ENCODE measurements at places on chromosomes 11 and 22.

DNA sequence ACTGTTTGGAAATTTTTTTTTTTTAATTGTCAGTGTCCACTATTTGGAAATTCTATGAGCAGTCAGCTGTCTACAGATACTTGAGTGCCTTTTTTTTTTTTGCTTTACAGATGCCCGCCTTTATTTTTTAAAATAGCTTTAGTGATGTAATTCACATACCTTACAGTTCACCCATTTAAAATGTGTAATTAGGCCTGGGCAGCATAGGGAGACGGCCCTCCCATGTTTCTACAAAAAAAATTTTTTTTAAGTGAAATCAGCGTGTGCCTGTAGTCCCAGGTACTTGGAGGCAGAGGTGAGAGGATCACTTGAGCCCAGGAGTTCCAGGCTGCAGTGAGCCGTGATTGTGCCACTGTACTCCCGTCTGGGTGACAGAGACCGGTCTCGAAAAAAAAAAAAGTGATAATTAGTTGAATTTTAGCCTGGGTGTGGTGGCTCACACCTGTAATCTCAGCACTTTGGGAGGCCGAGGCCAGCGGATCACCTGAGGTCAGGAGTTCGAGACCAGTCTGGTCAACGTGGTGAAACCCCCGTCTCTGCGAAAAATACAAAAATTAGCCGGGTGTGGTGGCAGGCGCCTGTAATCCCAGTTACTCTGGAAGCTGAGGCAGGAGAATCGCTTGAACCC, 1.5 kb downstream of the ZNF143 start:
- DNase-seq = no peak

DNA sequence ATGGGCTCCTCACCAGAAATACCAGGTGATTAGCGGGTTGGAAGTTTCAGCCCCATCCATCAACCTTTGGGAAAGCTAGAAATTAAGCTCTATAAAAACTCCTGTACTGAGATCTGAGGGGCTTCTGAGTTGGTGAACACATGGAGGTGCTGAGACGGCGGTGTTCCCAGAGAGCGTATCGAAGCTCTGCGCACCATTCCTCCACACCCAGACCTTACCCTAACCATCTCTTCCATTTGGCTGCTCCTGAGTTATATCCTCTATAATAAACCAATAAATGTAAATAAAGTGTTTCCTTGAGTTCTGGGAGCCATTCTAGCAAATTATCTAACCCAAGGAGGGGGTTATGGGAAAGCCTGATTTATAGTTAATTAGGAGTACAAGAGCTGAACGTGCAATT, 41.4 kb downstream of the TMEM123 start:
- no peak for DNase-seq

- DNase-seq = no peak
Observed at GRCh38 chr11:84234462-84235202, 948.5 kb upstream of the CCDC90B start.

DNA sequence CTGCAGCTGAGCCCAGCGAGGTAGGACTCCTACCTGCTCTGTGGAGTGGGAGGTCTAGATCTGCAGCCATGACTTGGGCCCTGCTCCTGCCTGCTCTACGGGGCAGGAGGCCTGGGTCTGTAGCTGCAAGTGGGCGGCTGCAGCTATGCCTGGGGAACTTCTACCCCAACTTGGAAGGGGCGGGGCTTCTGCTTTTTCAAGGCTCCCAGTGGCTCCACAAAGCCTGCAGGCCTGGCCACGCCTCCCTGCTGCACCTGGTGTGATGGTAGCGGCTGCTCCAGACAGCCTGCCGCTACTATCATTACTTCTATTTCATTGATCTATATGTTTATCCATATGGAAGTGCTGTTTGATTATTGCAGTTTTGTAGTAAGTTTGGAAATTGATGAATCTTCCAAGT, 121.2 kb downstream of the NELL1 start:
- DNase-seq = no peak

GRCh38 chr22:36026741-36027140, 1.9 kb downstream of the RBFOX2 start:
- DNase-seq = no peak

GRCh38 chr11:119445850-119446249, 22.9 kb upstream of the THY1 start:
- DNase-seq = no peak

DNA sequence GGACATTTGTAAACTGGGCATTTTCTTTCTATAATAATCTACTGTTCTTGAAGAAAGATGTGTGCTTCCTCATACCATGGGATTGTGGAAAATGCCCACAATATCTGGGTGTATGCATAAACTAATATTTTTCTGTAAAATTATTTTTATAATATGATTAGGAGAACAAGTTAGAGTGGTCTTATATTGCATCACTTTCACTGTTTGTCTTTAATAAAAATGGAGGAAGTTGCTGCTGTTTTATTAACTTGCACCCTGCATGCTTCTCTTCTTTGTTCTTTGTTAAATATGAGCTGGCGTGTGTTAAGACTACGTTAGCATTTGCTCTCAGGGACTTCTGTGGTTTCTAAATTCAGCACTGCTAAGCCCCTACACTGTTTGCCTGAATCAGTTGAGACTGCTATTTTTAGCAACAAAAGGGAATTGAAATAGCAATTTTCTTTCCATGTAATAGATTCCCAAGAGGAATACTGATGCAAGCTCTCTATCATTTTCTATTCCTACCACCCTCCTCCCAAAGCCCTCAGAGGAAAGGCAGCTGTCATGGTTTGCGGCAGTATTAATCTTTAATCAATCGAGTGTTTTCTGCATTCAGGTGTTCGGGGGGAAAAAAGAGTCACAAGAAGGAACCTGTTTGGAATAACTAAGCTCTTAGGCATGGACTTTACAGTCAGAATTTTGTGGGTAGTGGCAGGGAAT, 56.1 kb downstream of the HSD17B12 start:
- peak; percentile 52 for DNase-seq

GRCh38 chr22:25896098-25896497, 154.1 kb downstream of the MYO18B start:
- DNase-seq = no peak

GRCh38 chr11:88188932-88189253, 13.7 kb upstream of the RAB38 start:
- DNase-seq = no peak

- no peak for DNase-seq
Observed at GRCh38 chr11:104645261-104646222, 252.7 kb downstream of the CASP12 start.

- no peak for DNase-seq
Observed at GRCh38 chr11:129213261-129213660, 21.1 kb upstream of the ARHGAP32 start.

GRCh38 chr11:70456921-70457532, 58.7 kb downstream of the CTTN start:
- DNase-seq = no peak

- no peak for DNase-seq
Observed at GRCh38 chr11:26599425-26599824, 27.4 kb upstream of the MUC15 start.

- DNase-seq = no peak
Observed at GRCh38 chr11:4441515-4441914, 7.6 kb upstream of the OR52K2 start.

GRCh38 chr11:28877340-28877739, 769.2 kb downstream of the METTL15 start:
- no peak for DNase-seq

GRCh38 chr22:49535126-49535525, 292.5 kb downstream of the BRD1 start:
- no peak for DNase-seq

DNA sequence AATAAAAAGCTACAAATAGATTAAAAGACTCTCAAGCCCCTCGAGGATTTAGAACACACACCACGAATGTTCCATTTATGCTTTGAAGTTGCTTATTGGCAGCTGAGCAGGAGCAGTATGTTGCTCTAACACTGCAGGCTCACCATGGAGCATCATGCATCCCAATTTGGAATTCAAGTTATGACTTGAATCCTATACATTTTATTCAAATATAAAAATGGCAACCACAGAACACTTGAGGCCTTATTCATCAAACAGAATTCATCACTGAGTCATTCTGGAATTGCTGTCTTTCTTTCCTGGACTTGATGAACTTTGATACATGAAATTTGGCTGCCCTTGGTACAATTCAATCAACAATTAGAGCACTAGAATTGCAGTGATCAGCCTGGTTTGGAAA, 24.5 kb upstream of the BLID start:
- no peak for DNase-seq

DNA sequence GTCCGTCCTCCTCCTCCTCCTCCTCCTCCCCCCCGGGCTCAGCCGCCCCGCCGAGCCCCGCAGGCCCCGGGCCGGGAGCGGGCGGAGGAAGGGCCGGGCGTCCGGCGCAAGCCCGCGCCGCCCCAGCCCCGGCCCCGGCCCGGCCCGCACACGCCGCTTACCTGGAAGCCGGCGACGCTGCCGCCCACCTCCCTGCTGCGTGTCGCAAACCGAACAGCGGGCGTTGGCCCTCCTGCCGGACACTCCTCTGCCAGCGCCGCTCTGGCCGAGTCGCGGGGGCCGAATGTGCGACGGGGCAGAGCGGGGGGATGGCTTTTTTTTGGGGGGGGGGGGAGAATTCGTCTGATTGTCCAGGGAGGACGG, 1.1 kb downstream of the IGF2 start:
- DNase-seq = no peak

DNA sequence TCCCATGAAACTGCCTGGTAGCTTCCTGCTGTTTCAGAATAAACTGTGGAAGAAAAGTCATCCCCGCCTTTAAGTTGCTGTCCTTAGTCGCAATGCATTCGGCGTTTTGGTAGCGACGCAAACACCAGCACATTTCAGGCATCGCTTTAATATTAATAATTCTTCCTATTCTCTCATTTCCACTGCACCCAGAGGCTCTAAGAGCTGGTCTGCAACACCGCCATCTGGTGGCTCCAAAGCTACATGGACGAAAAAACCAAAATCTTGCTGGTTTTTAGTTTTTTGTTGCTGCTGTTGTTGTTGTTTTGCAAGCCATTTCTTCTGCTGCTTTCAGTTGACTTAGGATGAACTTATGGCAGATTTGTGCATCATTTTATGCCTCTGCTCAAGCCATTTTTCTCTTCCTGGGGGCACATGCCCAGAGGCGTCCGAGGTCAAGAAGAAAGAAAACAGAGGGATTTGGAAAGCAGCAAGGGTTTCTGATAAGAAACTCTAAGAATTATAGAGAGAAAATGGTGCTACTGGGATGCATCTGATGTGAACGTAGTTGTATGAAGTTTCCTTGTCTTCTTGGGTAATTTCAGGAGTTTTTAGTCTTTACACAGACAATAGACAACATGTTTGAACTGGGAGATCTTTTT, 345.4 kb upstream of the KIRREL3 start:
- DNase-seq = peak; percentile 80

GRCh38 chr11:5420993-5421392, 918 bp upstream of the OR51Q1 start:
- DNase-seq = no peak

Data from retina (tissue), 1 donor.